ENCODE measurements at places on chromosomes 2 and 18.
A peak's percentile ranks its signal among the peaks of the same experiment; 100 is the strongest.

DNA sequence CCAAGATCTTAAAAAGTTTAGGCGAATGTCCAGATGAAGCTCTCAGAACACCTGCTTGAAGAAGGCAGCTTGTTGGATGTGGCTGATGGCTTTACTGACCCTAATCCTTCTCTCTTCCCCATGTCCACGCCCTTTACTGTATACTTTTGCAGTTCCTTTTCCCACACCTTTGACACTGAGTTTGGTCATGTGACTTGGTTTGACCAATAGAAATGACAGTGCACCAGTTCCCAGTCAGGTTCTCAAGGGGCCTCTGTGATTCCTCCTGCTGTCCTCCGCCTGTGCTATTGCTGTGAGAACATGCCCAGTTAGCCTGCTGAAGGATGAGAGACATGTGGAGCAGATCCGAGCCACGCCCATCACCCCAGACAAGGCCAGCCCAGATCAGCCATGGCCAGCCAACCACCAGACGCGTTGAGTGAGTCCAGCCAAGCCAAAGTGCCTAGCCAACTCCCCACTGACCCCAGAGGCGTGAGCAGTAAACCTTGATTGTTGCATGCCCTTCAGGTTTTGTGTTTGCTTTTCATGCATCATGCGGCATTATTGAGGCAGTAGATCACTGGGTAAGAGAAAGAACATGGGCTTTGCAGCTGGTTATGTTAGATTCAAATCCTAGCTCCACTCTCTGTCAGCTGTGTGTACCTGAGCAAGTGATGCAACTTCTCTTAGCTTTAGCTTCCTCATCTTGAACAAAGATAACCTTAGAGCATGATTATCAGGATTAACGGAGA, 258.0 kb upstream of the SIX2 start:
- H3K4me3 ChIP-seq: no peak overlapping the region
- no peaks in the 10 kb centered on the region for H3K4me1 ChIP-seq
- no peak for DNase-seq
- no peaks in the 10 kb centered on the region for H3K27me3 ChIP-seq

DNA sequence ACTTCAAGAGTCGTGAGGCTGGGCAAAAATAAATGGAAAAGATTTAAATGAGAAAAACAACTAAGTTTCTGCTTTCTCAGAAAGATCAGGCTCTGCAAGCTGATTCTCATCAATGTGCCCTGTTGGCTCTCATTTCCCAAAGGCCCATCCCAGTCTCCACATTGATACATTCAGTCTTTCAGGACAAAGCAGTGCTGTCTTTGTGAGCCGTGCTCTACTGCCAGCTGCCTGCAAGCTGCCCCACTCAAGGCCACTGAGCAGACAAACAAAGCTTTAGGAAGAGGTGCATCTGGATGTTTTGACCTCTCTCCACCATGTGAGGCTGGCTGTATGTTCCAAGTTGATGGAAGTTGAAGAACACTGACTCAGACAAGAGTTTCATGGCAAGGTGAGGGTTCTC, 48.8 kb downstream of the FSHR start:
- no peaks in the 10 kb centered on the region for H3K4me1 ChIP-seq
- H3K4me3 ChIP-seq: no peak overlapping the region
- DNase-seq: no peak

GRCh38 chr2:143428700-143429099, 299.5 kb downstream of the ARHGAP15 start:
- H3K4me1 ChIP-seq: peaks cover 38% of the 10 kb centered on the region
- no peaks in the 10 kb centered on the region for H3K27me3 ChIP-seq
- H3K4me3 ChIP-seq: no peak overlapping the region
- no peak overlapping the region for H3K27ac ChIP-seq
- DNase-seq: no peak
- no peaks in the 10 kb centered on the region for H3K36me3 ChIP-seq

GRCh38 chr2:9165625-9166024, 41.0 kb upstream of the ASAP2 start:
- H3K27me3 ChIP-seq: no peaks in the 10 kb centered on the region
- H3K27ac ChIP-seq: peak overlapping the region; percentile 57
- DNase-seq: no peak
- no peak overlapping the region for H3K4me3 ChIP-seq

DNA sequence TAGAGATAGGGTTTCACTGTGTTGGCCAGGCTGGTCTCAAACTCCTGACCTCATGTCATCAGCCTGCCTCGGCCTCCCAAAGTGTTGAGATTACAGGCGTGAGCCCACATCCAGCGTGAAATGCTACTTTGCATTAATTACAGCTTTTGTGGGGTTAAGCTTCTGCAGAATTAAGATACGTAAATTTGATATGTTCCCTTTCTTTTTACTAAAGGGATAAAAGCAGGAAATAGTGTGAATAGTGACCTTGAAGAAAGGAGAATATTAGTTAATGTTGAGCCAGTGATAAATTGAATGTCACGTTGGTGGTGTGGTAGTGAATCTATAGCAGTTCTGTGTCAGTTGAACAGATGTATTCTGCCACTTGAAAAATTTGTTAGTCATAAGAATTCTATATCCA, 16.9 kb downstream of the SMCHD1 start:
- no peak for DNase-seq
- H3K27ac ChIP-seq: no peak overlapping the region

DNA sequence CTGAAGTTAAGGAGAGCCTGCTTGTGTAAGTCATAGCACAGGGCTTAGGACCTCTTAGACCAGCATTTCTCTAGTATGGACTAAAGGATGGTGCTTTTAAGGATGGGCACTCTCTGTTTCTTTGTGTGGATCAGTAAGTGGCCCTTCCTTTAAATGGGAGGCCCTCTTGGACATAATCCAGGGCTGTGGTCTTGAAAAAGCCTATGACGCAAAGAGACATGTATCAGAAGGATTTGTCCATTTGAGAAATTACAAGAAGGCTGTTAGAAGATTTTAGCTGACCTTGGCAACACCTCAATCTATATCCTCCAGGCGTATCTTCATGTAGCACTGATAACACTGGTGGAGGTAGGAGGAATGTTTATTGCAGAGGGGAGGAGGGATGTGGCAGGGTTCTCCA, 79.2 kb downstream of the PRPF40A start:
- no peaks in the 10 kb centered on the region for H3K4me1 ChIP-seq
- no peak overlapping the region for H3K27ac ChIP-seq
- H3K36me3 ChIP-seq: peaks cover 80% of the 10 kb centered on the region
- no peak overlapping the region for H3K4me3 ChIP-seq
- no peaks in the 10 kb centered on the region for H3K27me3 ChIP-seq
- no peak for DNase-seq

GRCh38 chr2:67180841-67181240, 216.3 kb upstream of the ETAA1 start:
- no peaks in the 10 kb centered on the region for H3K36me3 ChIP-seq
- H3K27ac ChIP-seq: no peak overlapping the region
- H3K4me1 ChIP-seq: no peaks in the 10 kb centered on the region
- DNase-seq: no peak

DNA sequence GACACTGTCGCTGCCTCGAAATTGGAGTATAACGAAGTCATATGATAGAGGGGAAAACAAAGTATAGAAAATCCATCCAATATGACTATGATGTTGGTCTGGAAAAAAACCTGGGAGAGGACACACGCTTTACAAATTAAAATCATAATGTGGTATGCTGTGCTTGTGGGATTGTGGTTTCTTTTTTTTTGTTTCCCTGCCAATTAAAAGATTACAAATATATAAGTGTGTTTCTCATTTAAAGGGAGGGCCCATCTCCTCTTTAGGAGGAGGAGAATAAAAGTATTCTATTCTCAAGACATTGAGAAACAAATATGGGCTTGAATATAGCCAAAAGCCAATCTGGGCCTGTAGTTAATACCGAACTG, 86.6 kb downstream of the EPHA4 start:
- peaks cover 4% of the 10 kb centered on the region for H3K36me3 ChIP-seq
- DNase-seq: no peak
- no peaks in the 10 kb centered on the region for H3K27me3 ChIP-seq
- H3K27ac ChIP-seq: no peak overlapping the region

DNA sequence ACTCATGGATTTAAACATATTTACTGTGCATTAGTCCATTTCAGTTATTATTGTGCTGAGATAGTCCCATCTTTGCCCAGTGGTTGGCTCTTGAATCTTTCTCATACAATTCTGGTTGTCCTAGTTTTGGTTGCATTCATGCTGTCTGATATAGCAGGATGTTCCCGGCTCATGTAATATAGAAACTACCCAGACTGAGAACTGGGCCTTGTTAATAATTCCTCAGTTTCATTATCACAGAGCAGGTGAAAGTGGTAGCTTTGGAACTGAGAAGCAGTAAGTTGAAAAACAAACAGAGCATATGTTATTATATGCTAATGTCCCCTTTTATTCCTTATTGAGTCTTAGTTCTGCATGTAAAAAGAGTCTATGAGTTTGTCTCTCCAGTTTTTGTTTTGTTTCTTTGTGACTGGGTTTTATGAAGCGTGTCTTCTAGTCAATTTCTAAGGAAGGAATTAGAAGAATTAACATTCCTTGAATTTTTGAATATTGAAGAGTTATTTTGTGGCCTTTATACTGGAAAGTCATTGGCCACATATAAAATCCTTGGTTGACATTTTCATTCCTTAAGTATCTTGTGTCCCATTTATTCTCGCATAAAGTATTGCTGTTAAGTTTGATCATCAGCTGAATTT, 43.3 kb downstream of the EIF5B start:
- H3K36me3 ChIP-seq: peaks cover 66% of the 10 kb centered on the region
- H3K4me1 ChIP-seq: no peaks in the 10 kb centered on the region
- no peaks in the 10 kb centered on the region for H3K27me3 ChIP-seq
- H3K27ac ChIP-seq: no peak overlapping the region
- H3K4me3 ChIP-seq: no peak overlapping the region

GRCh38 chr2:108220191-108220590, 19.6 kb upstream of the SULT1C3 start:
- DNase-seq: no peak
- H3K4me3 ChIP-seq: no peak overlapping the region
- H3K27me3 ChIP-seq: no peaks in the 10 kb centered on the region

GRCh38 chr2:40150266-40150665, 301.6 kb downstream of the SLC8A1 start:
- H3K4me1 ChIP-seq: no peaks in the 10 kb centered on the region
- no peak for DNase-seq
- no peaks in the 10 kb centered on the region for H3K27me3 ChIP-seq
- no peak overlapping the region for H3K4me3 ChIP-seq
- no peak overlapping the region for H3K27ac ChIP-seq
- no peaks in the 10 kb centered on the region for H3K36me3 ChIP-seq

- peak overlapping the region; percentile 93 for H3K27ac ChIP-seq
- peak overlapping the region; percentile 95 for H3K4me3 ChIP-seq
- no peaks in the 10 kb centered on the region for H3K36me3 ChIP-seq
- no peak for DNase-seq
Measured at GRCh38 chr2:218570850-218571249, 2.2 kb downstream of the CNOT9 start.

DNA sequence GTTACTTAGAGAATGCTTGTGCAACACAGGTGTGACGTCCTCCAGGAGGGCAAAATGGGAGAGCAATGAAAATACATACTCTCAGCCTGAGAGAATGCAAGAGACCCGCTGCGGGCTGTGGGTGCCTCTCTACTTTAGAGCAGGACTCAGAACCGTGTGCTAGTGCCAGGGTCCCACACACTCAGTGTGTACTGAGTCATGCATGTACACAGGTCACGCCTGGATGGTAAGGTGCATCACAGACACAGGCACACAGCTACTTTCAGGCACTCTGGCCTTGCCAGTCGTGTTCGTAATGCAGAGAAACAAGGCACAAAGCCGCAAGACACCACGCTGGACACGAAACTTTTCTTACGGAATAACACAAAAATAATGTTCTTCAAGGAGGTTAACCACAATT, 125.3 kb downstream of the ZNF516 start:
- H3K36me3 ChIP-seq: peaks cover 19% of the 10 kb centered on the region
- DNase-seq: no peak
- H3K4me3 ChIP-seq: no peak overlapping the region

DNA sequence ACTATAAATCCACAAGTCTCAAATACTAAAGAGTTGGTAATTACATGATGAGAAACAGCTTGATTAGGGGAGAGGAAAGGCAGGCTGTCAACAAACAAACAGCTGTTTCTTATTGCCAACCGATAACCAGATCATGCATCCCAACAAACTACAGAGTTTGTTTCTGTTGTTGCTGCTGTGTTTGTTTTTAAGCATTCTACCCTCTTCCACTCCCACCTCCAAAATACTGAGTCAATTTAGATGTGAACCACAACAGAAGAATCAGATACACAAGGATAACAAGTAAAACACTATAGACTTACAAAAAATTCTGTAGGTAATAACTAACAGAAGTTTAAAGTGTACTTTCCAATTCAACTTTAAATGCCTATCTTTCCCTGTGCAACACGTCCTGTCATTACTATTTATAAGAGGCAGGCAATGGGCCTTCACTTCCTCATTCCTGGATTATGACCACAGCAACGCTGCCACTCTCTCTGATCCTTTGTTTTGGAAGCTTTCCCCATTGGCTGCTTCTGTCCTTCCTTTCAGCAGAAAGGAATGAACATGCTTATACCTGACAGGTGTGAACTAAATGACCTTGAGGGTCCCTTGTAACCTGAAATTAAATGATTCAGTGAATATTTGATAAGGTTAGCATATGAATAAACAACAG, 152.0 kb downstream of the SRBD1 start:
- peak overlapping the region; percentile 63 for H3K27ac ChIP-seq
- H3K36me3 ChIP-seq: no peaks in the 10 kb centered on the region
- DNase-seq: peak; percentile 41
- H3K4me3 ChIP-seq: no peak overlapping the region

GRCh38 chr2:100423631-100424030, 6.2 kb upstream of the CHST10 start:
- H3K36me3 ChIP-seq: no peaks in the 10 kb centered on the region
- no peak overlapping the region for H3K27ac ChIP-seq
- H3K4me1 ChIP-seq: no peaks in the 10 kb centered on the region
- H3K4me3 ChIP-seq: no peak overlapping the region
- no peak for DNase-seq

DNA sequence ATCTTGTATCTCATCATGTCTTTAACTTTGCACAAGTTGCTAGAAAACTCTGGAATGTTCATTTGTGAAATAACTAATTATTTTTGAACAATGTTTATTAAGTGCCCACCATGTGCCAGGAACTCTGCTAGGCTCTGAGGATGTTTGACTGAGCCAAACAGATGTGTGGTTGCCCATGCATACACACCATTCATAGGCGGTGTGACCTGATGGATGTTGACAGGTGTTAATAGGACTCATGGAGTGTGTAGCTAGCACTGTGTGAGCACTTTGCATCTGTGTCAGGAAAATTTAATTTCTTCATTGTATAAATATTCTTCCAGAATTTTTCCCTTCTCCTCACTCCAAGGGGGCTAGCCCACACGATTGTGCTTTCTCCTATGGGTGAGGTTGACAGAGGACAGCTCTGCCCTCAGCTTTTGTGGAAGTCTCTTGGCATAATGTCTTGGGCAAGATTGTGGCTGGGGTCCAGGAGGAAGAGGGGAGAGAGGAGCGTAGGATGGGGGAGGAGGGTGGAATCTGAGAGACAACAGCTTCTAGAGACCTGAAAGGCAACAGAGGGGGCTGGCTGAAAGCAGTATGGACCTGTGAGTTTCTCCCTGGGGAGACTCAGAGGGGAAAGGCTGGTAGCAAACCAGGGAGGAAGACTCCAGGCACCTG, 214.6 kb upstream of the CXCR4 start:
- H3K4me3 ChIP-seq: no peak overlapping the region
- no peaks in the 10 kb centered on the region for H3K4me1 ChIP-seq
- no peaks in the 10 kb centered on the region for H3K27me3 ChIP-seq
- H3K36me3 ChIP-seq: no peaks in the 10 kb centered on the region
- H3K27ac ChIP-seq: no peak overlapping the region
- DNase-seq: no peak

GRCh38 chr2:128702616-128703015, 383.9 kb upstream of the HS6ST1 start:
- no peak overlapping the region for H3K4me3 ChIP-seq
- H3K4me1 ChIP-seq: no peaks in the 10 kb centered on the region
- no peak for DNase-seq

Data from tibial artery (tissue), 4 donors.